Heart right ventricle (tissue), 16 donors: ENCODE measurements at places on chromosomes 7 and 10. TPM values are rescaled to one million over a fixed set of nuclear protein-coding genes. Genes with fewer than 3 reads are reported as not detected.

The SVOPL gene
- not detected for polyA plus RNA-seq

GRCh38 chr10:72800000-72800740 is 93.4 kb upstream of the OIT3 start:
- no peaks in the 10 kb centered on the region for H3K4me1 ChIP-seq
- no peaks in the 10 kb centered on the region for H3K36me3 ChIP-seq
- no peak overlapping the region for H3K27ac ChIP-seq
- H3K27me3 ChIP-seq: no peaks in the 10 kb centered on the region
- no peak overlapping the region for H3K4me3 ChIP-seq
- no peak for DNase-seq

The ITGA8 gene
- polyA plus RNA-seq: 2.2 TPM

The PIK3CG gene
- 0.22 TPM for polyA plus RNA-seq

- H3K36me3 ChIP-seq: no peaks in the 10 kb centered on the region
- H3K4me3 ChIP-seq: no peak overlapping the region
- no peak overlapping the region for H3K27ac ChIP-seq
- H3K27me3 ChIP-seq: no peaks in the 10 kb centered on the region
- no peak for DNase-seq
- no peaks in the 10 kb centered on the region for H3K4me1 ChIP-seq
These were observed 89.2 kb upstream of the JAZF1 start for GRCh38 chr7:28269700-28270361.

DNA sequence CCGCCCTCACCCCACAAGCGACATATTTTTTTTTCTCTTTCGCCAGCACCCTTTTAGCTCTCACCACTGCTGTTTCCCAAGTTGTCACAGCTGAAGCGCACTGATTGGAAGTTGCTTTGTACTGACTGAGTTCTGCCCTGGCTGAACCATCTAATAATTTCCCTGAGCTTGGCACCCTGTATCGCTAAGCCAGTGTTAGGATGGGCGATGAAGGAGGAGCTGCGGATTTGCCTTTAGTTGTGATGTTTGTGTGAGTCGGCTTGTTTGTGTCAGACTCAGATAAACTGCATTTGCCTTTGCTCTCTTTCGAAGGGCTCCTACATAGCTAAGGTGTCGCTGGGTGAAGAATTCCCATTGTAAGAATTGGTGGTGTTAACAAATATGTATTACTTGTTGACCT is 1.3 kb upstream of the ATXN7L1 start:
- no peak for DNase-seq
- H3K4me1 ChIP-seq: no peaks in the 10 kb centered on the region
- H3K4me3 ChIP-seq: peak overlapping the region; percentile 72

DNA sequence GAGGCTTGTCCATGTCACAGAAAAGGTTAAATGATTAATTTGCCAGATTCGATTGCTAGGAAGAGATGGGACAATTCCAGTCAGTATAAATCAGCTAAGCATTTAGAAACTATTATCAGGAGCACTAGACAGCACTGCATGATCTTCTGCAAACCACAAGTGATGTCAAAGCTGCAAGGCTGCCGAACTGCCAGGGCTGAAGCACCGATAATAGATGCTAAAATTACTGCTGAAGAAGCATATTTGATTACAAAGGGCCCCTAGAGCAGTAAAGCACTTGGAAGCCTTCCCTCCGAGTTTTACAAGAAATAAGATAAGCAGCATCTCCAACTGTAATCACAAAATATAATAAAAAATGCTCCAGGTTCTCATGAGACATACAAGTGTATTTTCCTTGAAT is 40.6 kb downstream of the RNLS start:
- DNase-seq: no peak
- no peaks in the 10 kb centered on the region for H3K36me3 ChIP-seq
- H3K27ac ChIP-seq: peak overlapping the region; percentile 34
- H3K27me3 ChIP-seq: no peaks in the 10 kb centered on the region
- H3K4me1 ChIP-seq: no peaks in the 10 kb centered on the region
- no peak overlapping the region for H3K4me3 ChIP-seq

DNA sequence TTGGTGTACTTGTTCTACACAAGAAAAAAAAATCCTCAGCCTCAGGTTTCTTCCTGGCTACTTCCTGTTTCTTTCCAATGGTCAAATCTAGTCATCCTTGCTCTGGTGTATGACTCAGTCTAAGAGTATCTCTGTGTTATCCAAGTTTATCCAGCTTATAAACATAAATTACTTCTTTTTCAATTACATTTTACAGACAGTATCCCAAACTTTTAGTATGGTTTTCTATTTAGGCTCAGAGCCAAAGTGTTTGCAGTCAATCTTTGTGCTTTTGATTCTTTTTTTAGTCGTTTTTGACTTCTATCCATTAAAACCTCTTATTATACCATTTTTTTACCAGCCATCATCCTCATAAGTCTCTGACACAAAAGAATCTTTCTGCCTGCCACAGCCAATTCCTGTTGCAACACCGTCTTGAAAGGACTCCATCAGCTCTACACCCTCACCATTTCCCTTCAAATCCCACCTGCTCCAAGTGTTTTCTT is 294.6 kb downstream of the PTEN start:
- no peaks in the 10 kb centered on the region for H3K4me1 ChIP-seq
- no peaks in the 10 kb centered on the region for H3K36me3 ChIP-seq
- H3K27ac ChIP-seq: peak overlapping the region; percentile 51
- no peak overlapping the region for H3K4me3 ChIP-seq
- no peak for DNase-seq
- no peaks in the 10 kb centered on the region for H3K27me3 ChIP-seq

GRCh38 chr7:79923953-79924352 is 210.7 kb upstream of the GNAI1 start:
- no peak for DNase-seq
- no peaks in the 10 kb centered on the region for H3K36me3 ChIP-seq
- H3K4me1 ChIP-seq: no peaks in the 10 kb centered on the region
- no peak overlapping the region for H3K27ac ChIP-seq
- H3K27me3 ChIP-seq: no peaks in the 10 kb centered on the region

DNA sequence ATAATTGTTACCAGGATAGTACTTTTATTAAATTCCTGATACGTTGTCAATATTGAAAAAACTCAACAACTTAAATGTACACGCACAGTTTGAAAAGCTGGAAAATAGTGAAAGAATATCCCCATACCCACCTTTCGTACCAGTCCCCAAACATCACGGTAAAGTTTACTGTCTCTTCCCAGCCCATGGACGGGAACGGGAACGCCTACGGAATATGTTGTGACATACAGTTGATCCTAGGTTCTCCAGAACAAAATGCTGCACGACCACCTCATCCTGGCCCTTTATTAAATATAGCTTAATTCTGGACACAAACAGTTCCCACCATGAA is 527 bp upstream of the BCAP29 start:
- H3K27ac ChIP-seq: peak overlapping the region; percentile 98
- H3K36me3 ChIP-seq: no peaks in the 10 kb centered on the region
- H3K27me3 ChIP-seq: no peaks in the 10 kb centered on the region
- H3K4me3 ChIP-seq: peak overlapping the region; percentile 85
- DNase-seq: no peak

DNA sequence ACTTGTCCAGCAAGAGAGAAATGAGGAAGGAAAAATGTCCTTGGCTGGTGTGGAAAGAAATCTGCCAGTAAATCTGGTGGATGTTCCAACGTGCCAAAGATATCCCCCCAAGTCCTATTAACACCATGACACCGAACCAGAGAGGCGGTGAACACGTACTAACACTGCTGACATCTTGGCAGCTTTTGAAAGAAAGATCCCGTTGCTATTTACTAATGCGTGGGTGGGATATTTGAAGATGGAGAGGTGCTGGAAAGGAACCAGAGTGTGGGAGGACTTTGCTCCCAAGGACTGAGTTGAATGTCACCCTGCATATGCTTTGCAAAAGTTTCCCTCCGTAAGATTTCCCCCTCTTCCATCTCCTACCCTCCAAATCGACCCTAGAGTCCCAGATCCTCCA is 7.9 kb downstream of the CCDC3 start:
- H3K4me3 ChIP-seq: no peak overlapping the region
- no peaks in the 10 kb centered on the region for H3K36me3 ChIP-seq
